NCI-H2081 (cell line): ENCODE measurements at places on chromosomes 2 and 18.

DNA sequence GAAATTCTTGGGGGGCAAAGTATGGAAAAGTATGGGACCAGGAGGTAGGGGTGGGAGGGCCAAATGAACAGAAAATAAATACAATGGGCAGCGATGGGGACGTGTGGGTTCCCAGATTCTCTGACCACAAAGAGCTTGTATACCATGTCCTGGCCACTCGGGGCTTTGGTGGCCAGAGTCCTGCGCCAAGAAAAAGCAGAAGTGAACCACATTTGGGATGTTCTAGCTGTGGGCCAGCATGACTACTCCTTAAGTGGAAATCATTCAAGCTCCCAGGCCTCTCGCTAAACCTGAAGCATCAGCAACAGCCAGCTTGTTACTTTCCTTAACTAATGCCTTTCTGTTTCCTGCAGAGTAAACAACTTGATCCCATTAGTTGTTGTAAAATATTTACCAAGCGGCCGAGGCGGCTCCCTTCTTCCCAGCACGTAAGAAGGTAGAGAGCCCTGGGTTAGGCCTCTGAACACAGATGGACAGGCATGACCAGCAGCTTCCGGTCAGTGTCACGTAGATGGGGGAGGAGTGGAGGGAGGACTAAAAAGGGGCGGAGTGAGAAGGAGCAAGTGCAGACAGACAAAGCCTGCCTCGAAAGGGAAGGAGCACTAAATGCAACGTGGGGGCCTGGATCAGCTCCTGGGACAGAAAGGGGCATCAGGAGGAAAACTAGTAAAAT, 88.2 kb downstream of the GALNT14 start:
- DNase-seq = no peak

- DNase-seq = no peak
These were observed 15.2 kb downstream of the EN1 start for GRCh38 chr2:118832071-118832790.

DNA sequence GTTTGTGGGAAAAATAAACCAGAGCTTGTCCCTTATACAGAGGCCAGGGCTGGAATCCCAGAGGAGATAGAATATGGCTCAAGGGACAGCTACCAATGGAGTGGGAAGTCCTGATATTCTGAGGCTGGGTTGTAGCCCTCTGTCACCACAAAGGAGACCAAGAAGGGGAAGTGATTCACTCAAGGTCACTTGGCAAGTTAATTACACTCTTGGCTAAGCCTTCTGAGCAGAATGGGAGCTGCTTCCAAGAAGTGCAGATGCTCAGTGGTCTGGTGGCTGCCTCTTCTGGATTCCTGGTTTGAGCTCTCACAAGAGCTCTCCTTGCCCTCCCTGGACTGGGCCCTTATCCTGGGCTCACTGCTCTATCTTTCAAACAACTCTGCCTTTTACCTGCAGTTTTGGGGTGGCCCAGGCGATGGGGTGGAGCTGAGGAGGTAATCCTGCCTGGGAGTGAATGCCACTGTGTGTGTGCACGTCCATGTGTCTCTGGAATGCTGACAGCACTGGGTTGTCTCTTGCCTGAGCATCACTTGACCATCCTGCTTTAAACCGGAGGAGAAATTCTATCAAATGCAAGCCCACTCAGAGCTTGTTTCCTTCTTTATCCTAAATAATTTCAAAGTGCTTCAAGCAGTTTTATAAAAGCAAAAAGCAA, 168.2 kb downstream of the KCNS3 start:
- no peak for DNase-seq

DNA sequence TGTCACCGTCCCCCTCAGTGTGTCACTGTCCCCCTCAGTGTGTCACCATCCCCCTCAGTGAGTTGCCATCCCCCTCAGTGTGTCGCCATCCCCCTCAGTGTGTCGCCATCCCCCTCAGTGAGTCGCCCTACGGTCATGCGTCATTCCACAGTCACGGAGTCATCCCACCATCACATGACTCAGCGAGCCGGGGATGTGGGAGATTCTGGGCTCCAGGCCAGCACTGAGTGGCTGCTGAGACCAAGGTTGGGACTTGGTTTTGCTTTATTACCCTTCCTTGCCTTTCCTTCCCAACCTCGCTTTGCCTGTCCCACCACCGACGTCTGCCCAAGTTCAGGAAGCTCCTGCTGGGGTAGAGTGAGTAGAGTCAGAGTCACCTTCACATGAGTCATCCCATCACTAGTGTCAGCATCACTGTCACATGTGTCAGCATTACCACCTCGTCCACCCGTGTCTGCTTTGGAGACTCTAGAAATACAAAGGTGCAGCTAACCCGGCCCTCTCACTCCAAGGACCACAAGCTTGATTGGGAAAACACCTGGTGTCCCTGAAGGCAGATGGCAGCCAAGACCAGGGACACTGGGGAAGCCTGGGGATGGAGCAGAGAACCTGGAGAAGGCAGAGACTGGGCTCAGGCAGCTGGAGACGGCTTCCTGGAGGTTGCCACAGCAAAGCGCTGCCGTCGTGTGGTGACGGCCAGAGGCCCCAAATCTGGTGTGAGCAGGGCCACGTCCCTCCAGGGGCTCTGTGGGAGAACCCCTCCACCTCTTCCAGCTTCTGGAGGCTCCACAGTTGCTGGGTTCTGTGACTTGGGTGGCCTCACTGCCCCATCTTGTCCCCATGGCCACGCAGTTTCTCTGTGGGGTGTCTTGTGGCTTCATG, 485.2 kb upstream of the SALL3 start:
- no peak for DNase-seq

GRCh38 chr2:1974397-1974796, 230.1 kb upstream of the PXDN start:
- DNase-seq = no peak

DNA sequence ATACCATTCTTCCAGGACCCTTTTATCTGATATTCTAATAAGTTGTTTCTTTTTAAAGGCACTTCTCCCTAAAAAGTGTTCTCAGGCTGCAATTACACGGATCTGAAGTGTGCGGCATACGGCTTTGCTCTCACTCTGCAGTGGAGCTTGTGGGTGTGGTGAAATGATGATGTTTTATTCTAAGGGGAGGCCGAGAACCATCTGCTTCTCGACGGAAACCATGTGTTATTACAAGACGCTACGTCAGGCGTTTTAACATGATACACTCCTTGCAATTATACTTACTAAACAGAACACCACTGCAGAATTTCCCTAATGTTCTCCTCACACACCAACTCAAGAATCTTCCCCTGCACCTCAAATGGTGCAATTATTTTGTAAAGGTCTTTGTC, 34.9 kb upstream of the CTDP1 start:
- no peak for DNase-seq

DNA sequence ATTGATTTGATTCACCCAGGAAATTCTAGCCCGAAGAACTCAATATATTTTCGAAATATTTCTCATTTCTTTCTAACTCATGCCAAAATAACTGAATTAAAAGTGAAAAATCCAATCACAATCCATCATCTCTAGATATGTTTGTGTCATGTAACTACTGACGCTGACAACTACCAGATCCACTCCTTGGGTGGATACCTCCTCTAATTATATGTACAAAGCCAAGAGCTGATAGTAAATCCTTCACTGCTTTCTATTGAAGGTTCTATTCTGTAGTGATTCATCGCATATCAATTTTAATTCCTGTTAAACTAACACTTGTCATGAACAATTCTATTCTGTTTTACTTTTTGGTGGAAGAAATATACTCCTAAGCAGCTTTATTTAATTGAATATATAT, 1056.6 kb upstream of the NXPH2 start:
- peak; percentile 50 for DNase-seq

DNA sequence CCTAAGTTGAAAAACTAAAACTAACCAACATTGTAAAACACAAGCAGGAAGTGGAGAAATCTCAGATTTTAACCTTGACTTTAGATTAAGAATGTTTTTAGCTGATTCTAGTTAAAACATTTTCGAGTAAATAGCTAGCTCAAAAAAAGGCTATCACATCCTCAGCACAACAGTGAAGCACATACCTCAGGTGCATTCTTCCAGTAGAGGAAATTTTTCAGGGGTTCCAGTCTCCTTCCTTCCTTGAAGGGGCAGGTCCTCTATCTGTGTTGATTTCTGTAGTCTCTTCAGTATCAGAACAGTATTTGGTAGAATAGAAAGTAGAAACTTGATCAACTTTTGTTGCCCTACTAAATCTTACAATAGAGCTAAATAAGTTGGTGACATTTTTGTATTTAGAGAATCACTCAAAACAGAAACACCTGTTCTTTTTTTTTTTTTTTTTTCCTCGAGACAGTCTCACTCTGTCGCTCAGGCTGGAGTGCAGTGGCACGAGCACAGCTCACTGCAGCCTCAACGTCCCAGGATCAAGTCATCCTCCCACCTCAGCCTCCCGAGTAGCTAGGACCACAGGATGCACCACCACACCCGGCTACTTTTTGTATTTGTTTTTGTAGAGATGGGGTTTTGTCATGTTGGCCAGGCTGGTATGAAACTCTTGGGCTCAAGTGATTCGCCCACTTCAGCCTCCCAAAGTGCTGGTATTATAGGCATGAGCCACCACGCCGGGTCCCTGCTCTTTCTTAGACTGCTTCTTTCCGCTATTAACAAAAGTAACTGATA, 6.9 kb upstream of the GPR155 start:
- no peak for DNase-seq

- DNase-seq = no peak
These were observed 50.3 kb downstream of the CAPN13 start for GRCh38 chr2:30756971-30757370.

GRCh38 chr18:63843008-63843407, 44.5 kb upstream of the SERPINB2 start:
- DNase-seq = no peak

DNA sequence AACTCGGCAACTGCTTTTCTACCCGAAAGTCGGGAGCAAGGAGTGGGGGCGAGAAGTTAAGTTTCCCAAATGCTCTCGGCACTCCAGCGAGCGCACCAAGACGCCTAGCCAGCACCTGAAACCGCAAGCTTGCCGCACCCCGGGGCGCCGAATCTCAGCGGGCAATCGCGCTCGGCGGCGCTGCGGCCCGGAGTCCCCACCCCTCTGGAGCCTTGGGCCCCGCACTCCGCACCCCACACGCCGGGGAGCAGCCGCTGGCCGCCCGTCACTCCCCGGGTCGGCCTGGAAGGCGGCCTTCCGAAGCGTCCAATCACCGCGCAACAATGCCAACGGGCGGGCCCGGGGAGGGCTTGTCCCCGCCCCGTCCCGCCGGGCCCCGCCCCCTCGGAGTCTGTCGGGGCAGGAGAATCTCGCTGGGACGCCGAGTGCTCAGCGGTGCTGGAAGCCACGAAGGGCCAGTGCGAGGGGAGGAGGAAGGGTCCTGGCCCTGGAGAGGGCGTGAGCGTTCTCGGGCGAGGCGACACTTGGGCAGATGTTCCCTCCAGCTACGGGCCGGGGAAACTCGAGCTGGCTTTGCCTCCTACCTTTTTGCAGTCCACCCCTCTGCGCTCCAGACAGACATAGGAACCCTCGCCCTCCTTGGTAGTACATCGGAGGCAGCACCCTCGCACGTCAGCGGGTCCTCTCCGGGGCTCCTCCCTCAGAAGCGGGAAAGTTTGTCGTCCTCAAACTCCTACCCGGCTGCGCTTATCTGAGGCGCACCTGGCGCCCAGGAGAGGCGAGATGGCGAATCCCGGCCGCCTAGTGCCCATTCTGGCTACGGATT, 1.1 kb upstream of the ZBTB7C start:
- peak; percentile 73 for DNase-seq

- no peak for DNase-seq
These were observed at the start of gene C2orf66 for GRCh38 chr2:196809260-196809659. Gene C2orf66, minus strand, starts transcription at chr2:196809355. Its CDS starts 19 bp downstream, at chr2:196809336.

DNA sequence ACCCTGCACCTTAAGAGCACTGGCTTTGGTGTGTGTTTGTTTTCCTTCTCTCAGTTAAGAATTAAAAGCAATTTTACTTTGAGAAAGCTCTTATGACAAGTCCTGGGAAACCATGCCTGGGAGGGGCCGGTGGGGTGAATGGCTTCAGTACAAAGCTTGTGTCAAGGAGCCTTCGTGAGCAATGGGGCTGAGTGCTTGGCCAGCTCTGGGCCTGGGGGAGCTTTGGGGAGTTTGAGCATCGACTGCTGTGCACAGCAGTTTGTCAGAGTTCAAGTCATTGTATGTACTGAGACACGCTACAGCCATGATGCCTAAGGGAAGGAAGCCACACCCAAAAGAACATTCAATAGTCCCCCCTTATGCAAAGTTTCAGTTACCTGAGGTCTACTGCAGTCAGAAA, 75.8 kb downstream of the ARHGEF4 start:
- no peak for DNase-seq

DNA sequence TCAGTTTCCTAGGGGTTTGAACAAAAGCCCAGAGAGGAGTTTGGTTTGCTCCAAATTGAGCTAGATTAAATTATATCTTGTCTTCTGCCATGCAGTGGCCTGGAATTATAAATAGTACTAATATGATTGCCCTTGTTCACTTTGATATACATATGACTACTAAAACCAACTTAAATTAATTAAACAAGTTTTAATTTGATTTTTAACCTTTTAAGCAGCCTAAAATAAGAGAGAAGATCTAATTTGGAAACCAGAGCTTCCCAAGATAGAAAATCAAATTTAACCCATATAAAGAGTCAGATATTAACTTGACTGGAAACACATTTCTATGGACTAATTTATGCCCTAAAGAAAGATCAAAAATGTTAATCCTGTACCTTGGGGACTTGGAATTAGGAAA, 444.5 kb upstream of the SLC8A1 start:
- DNase-seq = no peak

GRCh38 chr2:3186766-3187165, 190.9 kb downstream of the EIPR1 start:
- DNase-seq = no peak

DNA sequence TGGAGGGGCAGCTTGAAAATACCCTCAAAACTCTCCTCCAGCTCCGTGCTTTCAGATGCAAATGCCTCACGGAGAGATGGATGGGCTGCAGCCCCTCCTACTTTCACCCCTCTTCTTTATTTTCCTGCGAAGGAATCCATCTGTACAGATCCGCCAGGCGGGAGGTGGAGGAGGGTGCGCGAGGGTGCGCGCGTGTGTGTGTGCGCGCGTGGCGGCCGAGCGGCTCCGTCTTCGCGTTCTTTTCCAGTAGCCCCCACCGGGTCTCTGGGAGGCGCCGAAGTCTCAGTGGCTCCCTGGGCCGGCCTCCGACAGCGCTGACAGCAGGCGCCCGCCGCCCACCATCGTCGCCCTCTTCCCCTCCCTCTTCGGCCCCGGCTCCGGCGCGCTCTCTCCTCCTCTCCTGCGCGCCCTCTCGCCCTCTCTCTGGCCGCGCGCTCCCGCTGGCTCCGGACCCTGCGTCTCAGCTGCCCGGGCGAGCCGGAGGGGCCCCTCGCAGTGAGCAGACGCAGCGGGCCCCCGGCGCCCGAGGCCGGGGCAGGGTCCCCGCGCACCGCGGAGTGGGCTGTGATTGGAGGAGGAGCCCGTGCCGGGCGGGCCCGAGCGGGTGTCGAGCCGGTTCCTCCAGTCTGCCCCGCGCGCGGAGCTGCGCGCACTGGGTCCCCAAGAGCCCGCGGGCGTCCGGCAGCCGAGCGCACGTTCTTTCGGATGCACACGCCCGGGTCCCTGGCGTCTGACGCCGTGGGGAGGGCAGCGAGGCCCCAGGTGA, at the start of gene CDH7:
Gene CDH7 (plus strand): TSS at position 624 of the 766 bp plus-strand sequence. CDS start 11,831 bp downstream, outside the sequence.
- peak; percentile 60 for DNase-seq
